HFFc6 (cell line): ENCODE measurements at places on chromosomes 1 and 21. TPM values are rescaled to one million over a fixed set of nuclear protein-coding genes. Genes with fewer than 3 reads are reported as not detected.
A peak's percentile ranks its signal among the peaks of the same experiment; 100 is the strongest.

DNA sequence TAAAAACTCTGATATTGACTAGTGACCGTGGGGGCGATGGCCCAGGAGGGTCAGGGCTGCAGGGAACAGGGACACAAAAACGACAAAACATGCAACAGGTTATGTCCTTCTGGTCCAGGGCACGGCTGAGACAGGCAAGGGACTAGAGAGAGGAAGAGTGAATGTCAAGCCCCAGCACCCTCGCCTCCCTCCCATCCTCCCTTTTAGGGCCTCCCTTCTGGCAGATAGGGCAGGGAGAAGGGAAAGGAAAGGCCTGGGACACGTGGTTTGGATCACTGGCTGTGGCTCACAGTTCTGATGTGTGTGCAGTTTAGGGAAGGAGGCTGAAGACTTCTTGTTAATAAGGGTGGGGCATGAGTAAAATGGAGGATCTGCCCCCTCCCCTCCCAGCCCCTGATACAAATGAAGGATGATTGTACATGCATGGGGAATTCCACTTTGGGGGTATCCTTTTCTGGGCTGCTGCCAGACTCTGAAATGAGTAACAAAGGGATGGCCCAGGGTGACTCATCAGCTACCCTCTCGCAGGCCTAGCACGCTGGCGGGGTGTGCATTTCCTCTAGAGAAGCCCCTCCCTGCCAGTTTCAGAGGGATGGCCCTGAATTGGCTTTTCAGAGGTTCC is 14.2 kb downstream of the CAPN2 start:
- H3K27ac ChIP-seq = peak overlapping the region; percentile 97
- peak overlapping the region; percentile 88 for H3K4me3 ChIP-seq
- peaks cover 52% of the 10 kb centered on the region for H3K36me3 ChIP-seq
- H3K4me1 ChIP-seq = peaks cover 96% of the 10 kb centered on the region

DNA sequence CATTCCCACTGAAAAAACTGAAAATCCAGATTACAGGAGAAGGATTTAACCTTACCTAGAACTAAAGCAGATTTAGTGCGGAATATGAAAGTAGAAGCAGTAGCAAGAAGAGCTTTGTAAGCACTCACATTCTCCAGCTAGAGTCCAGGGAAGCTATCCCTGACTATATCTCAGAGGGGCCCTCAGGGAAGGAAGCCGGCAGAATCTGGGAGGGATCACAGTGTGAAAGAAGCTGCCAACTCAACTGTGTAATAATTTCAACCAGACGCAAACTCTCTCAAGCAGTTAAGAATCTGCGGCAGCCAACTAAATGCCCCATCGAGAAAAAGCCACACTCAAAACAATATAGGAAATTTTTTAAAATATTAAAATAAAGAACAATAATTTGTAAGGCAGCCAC is 163.8 kb downstream of the EIF4G3 start:
- no peak overlapping the region for H3K27ac ChIP-seq
- DNase-seq = no peak
- peaks cover 2% of the 10 kb centered on the region; the same call in 1 of the 2 replicates for H3K27me3 ChIP-seq
- peaks cover 22% of the 10 kb centered on the region for H3K36me3 ChIP-seq
- H3K4me3 ChIP-seq = no peak overlapping the region

GRCh38 chr1:148362626-148363438 is 120.3 kb downstream of the PPIAL4G start:
- H3K27me3 ChIP-seq = peaks cover 26% of the 10 kb centered on the region
- H3K36me3 ChIP-seq = no peaks in the 10 kb centered on the region
- H3K27ac ChIP-seq = no peak overlapping the region
- no peak for DNase-seq
- H3K4me1 ChIP-seq = peaks cover 11% of the 10 kb centered on the region; the same call in 1 of the 2 replicates

DNA sequence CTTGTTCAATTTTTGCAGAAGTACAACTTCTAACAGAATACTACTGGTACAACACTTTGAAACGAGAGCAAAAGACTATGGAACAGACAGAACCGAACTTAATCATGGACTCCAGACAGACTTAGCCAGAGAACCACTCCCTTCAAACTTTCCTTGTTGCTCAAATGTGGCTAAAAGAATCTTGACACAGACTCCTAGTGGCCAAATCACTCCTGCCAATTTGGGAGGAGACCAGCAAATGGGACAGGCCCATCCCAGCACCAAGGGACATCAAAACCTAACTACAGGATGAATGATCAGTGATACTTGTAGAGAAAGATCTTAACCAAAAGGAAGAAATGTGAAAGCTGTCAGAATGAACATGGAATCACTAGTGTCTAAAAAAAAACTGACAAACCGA is 154.0 kb downstream of the MATN1 start:
- H3K36me3 ChIP-seq = no peaks in the 10 kb centered on the region
- H3K27me3 ChIP-seq = peaks cover 26% of the 10 kb centered on the region
- H3K4me1 ChIP-seq = no peaks in the 10 kb centered on the region
- DNase-seq = no peak
- H3K4me3 ChIP-seq = no peak overlapping the region

GRCh38 chr1:25090707-25091422 is 141.4 kb downstream of the SYF2 start:
- no peaks in the 10 kb centered on the region for H3K4me1 ChIP-seq
- H3K27me3 ChIP-seq = peaks cover 26% of the 10 kb centered on the region
- no peak overlapping the region for H3K4me3 ChIP-seq
- H3K27ac ChIP-seq = no peak overlapping the region
- H3K36me3 ChIP-seq = 0 out of 2 replicates have a peak, but pooled peaks cover 2% of the 10 kb centered on the region
- no peak for DNase-seq

DNA sequence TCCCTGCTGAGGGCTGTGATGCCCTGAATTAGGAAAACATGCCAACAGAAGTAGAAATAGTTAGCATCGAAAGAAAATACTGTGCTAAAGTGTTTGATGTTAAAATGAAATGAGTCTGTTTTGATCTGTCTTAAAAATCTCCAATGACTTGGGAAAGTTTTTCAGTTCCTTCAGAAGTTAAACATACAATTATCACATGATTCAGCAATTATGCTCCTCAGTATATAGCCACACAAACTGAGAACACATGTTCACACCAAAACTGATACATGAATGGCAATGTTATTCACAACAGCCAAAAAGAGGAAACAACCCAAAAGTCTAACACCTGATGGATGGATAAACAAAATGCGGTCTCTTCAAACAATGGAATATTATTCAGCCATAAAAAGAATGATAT is 130.6 kb downstream of the PTPN14 start:
- peaks cover 89% of the 10 kb centered on the region for H3K4me1 ChIP-seq
- peaks cover 7% of the 10 kb centered on the region for H3K27me3 ChIP-seq
- H3K27ac ChIP-seq = peak overlapping the region; percentile 85
- H3K36me3 ChIP-seq = peaks cover 34% of the 10 kb centered on the region
- no peak for DNase-seq

GRCh38 chr1:29033829-29034466 is 89.8 kb downstream of the TMEM200B start:
- peak; percentile 38 for DNase-seq
- no peaks in the 10 kb centered on the region for H3K27me3 ChIP-seq
- H3K4me1 ChIP-seq = no peaks in the 10 kb centered on the region
- no peak overlapping the region for H3K4me3 ChIP-seq
- no peak overlapping the region for H3K27ac ChIP-seq

DNA sequence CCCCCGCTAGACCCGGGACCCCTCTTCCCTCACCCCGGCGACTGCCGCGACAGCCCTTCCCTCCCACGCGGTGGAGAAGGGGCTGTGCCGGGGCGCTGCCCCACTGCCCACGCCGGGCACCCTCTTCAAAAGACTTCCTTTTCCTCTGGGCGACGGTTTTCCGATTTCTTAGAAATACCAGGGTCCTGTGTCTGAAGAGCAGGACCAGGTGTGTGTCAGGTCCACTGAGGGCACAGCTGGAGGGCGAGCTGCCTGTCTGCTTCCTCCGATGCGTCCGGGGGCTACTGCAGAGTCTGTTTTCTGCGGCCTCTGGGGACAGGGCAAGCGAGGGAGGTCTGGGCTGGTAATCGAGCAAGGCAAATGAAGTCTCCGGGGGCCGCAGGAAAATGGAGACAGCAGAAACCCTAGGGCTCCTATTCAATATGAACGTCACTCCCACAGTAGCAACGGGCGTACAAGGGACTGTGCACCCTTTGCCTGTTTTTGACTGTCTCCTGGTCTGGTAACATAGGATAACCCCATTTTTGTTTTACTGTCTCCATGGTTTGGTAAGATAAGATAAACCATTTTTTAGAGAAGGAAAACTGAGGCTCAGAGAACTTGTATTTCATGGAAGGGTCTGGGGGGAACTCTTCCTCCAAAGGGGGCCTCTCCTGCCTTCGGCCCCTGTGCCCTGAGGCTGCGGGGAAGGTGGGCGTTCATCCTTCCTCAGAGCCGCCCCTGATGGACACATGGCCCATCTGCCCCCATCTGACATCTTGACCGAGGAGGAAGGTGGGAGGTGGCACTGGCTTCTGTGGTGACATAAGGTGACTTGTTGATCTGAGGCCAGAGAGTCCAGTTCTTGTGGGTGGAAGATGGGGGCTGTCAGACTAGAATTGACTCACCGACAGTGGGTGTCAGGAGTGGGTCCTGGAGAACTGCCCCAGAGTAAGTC is 970 bp downstream of the TNFRSF1B start:
- H3K27me3 ChIP-seq = peaks cover 41% of the 10 kb centered on the region
- H3K27ac ChIP-seq = no peak overlapping the region; the same call in 1 of the 2 replicates
- H3K36me3 ChIP-seq = no peaks in the 10 kb centered on the region
- no peak for DNase-seq

DNA sequence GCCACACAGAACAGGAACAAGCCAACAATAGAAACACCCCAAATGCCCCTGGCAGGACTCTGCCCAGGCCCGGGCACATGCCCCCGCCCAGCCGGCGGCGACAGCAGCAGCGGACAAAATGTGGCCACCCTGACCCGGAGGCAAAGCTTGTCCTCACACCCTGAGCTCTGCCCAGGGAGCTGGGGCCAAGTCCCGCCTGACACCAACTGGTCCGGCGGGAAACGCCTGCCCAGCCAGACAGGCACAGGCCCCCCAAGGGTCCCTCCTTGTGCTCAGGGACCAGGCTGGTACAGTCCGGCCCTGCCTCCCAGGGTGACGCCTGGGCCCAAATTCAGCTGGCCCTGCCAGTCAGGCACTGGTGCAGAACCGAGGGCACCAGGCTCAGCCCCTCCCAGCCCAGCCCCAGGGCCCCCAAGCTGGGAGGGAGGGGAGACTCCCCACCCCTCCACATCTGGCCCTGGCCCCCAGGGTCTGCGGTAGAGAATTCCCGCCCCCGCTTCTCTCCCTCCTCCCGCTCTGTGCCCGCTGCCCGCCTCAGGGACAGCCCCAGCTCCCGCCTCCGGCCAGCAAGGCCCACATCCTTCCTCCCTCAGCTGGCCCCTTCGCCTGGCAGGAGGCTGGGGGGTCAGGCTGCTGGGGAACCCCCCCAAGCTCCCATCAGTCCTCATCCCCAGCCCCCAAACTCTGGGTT is 2.0 kb downstream of the AHDC1 start:
- peaks cover 2% of the 10 kb centered on the region for H3K27me3 ChIP-seq
- H3K4me1 ChIP-seq = peaks cover 19% of the 10 kb centered on the region
- DNase-seq = no peak

DNA sequence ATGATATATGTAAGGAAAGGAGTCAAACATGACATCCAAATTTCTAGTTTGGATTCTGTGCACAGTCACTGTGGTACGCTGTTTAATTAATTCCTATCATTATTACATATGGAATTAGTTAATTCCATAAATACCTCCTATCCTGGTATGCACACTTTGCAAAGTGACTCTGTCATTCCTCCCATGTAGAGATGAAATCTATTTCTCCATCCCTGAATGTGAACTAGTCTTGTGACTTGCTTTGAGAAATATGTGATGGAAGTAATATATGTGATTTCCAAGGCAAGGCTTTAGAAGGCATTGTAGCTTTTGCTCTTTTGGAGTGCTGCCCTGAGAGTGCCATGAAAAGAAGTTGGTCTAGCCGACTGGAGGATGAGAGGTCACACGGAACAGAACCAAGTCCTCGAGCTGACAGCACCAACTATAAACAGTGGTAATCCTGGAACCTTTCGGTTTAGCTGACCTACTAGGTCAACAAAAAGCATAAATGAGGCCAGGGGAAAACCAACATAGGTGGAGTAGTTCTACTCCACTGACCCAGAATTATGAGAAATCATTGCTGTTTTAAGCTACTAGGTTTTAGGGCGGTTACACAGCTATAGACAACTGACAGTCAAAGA is 1.5 kb downstream of the SELENOF start:
- no peak overlapping the region for H3K4me3 ChIP-seq
- peaks cover 2% of the 10 kb centered on the region; the same call in 1 of the 2 replicates for H3K27me3 ChIP-seq
- peaks cover 44% of the 10 kb centered on the region for H3K4me1 ChIP-seq
- peak; percentile 4 for DNase-seq
- peaks cover 25% of the 10 kb centered on the region for H3K36me3 ChIP-seq
- H3K27ac ChIP-seq = peak overlapping the region; percentile 72

GRCh38 chr1:248361121-248361715 is at the start of gene OR2T4:
TSS of gene OR2T4 (plus strand) at chr1:248361665. CDS start at chr1:248361665, 0 bp downstream.
- no peak within 1 kb of the TSS for H3K27ac ChIP-seq
- DNase-seq = no peak
- no peaks in the 10 kb centered on the region; the same call in 1 of the 2 replicates for H3K27me3 ChIP-seq
- H3K36me3 ChIP-seq = peaks cover 11% of the 10 kb centered on the region
- no peak within 1 kb of the TSS for H3K4me3 ChIP-seq

The YBEY gene
- total RNA-seq = 13.7 to 16.4 TPM (median 15.9 TPM) in 3 replicates

The RIMS3 gene
- 0.07 to 0.16 TPM in 2 of 3 replicates, not detected in the other for total RNA-seq
